ENCODE measurements at places on chromosomes 5 and 9.

- DNase-seq, result peak; percentile 29
Observed at GRCh38 chr5:136686192-136686872, 321.0 kb upstream of the TRPC7 start.

DNA sequence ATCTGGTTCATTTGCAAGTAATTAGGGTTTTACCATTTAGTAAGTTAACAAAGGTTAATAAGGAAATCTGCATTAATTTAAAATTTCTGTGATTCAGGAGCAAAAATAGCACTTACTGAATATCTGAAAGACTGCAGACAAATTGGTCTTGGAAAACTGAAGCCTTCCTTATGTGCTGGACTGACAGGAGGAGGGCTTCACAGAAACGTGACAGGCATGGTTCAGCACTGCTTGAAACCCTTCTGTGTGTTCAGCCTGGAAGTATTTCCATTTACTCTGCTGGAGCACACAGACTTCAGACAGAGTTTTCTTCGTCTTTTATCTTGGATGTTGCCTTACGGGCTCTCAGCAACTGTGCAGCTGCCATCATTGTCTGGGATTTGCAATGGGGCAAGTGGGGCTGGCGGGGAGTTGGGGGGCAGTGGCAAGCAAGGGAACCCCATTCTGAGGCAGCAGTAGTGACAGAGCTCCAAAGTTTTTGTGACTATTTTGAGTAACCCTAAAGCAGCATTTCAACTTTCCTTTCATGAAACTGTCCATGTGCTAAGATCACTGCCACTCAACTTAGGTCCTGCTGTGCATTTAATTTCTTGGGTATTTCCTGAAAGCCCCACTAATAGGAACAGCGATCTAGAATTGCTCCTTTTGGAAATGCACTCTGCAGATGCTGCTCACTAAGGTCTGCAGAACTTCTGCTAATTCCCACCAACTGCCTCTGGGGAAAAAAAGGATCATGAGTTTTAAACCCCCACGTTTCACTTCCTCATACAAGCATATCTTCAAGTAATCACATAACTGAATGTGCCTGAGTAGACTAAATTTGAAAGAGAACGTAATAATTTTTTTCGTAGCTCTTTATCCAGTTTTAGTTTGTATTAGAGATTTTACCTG, 56.6 kb downstream of the KCNN2 start:
- no peak for DNase-seq

GRCh38 chr9:123552530-123552929, 196.5 kb downstream of the CRB2 start:
- DNase-seq, result no peak

- peak; percentile 70 for DNase-seq
Observed at GRCh38 chr5:122586351-122586750, 188.5 kb upstream of the SNX2 start.

DNA sequence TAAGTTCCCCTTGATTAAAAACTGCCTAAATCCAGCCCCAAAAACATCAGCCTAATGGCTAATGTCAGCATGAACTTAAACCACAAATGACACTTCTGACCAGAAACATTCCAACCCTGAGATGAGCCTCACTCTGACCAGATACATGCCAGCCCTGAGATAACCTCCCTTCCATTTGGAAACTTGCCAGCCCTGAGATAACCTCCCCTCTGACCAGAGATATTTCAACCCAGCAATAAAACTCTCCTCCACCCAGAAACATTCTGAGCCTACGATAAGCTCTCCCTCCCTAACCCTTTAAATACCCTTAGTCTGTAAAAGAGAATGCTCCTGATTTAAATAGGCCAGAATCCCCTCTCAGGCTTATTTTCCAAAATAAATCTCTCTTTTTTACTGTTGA, 1035.7 kb upstream of the NUDT12 start:
- DNase-seq, result no peak

DNA sequence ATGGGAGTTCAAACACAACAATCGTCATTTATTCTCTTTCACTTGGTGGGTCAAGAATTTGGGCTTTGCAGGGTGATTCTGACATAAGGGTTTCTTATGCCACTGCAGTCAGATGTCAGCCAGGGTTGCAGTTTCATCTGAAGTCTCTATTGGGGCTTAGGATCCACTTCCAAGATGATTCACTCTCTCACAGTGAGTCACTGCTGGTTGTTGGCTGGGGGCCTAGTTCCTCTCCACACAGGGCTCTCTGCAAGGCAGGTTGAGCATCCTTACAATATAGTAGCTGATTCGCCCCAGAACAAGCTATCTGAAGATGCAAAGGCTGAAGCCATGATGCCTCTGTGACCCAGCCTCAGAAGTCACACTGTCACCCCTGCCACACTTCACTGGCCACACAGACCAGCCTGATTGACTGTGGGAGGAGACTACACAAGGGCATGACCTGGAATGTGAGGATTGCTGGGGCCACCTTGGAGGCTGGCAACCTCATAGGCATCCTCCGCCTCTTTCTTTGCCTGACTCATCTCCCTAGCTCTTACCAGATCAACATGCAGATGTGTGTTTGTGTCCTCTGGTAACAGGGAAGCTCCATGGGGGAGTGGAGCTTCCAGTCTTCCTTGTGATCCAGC, 4.5 kb upstream of the CARD19 start:
- DNase-seq, result peak; percentile 94

- DNase-seq, result no peak
Observed at GRCh38 chr5:87876616-87877015, 392.0 kb downstream of the TMEM161B start.

DNA sequence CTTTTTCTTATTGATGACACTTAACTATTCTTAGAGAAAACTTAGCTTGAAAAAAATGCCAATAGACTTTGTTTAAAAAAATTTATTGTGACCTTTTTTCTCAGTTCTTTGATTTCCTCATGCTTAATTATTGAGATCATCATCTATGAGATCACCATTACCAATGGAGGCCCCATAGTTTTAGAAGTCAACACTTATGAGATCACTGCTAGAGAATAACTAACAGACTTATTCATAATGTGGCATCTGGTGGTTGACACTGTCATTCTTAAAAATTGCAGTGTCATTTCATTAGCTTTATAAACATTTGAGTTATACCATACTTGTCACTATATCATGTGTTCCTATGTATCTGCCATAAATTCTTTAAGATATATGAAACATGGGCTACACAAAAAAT, 14.9 kb upstream of the FEM1C start:
- DNase-seq, result no peak

DNA sequence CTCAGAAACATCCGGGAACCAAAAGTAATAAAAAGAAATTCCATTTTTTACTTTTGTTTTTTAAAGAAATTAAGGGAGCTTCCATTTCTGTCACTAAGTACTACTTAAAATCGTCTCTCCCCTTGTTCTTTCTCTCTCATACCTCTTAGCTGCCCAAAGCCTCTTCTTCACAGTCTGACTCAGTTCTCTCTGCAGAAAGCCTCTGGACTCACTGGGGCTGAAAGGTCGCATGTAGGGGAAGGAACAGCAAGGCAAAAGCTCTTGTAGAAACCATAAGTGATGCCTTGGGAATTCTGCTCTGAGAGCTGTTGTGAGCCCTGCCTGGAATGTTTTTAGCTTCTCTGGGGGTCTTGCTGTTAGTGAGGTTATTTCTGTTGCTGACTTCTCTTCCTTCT, 100.8 kb upstream of the RANBP3L start:
- no peak for DNase-seq

DNA sequence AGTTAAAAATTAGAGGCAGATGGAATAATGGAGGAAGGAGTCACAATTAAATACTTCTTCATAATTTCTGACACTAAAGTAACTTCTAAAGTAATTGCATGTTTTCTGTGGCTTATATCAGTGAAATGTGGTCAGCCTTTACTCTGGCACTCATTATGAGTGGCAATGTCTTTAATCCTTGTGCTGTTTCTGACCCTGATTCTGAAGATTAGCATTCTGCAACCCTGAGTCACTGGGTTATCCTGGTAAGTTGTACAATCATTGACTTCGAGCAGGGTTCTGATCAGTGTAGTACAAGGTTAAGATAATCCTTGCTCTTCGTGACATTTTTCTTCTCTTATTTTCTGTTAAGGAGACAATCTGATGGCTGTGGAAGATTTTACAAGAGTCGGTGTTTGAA, 379.4 kb upstream of the RORB start:
- no peak for DNase-seq

Measured in cardiac fibroblast (primary cell).